KG1 (cell line): ENCODE measurements at places on chromosomes 4 and X.

DNA sequence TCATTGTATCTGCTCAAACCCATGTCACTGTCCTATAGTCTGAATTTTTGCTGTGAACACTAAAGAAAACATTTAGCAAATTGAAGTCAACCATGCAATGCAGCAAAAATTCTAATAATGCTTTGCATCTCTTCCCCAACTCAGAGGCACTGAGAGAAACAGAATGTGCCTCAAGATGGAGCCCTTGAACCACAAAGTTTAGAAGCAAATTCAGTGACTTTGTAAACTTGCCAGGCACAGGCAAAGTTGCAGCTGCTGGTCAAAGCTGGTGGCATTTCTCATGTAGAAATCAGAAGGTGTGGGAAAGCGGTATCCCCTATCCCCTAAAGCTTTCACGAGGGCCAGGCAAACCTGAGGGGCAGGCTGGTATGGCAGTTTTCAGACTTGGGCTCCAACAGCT, 121.7 kb upstream of the DIPK2B start:
- DNase-seq: no peak

GRCh38 chr4:87497159-87497558, 32.0 kb downstream of the SPARCL1 start:
- DNase-seq: no peak

DNA sequence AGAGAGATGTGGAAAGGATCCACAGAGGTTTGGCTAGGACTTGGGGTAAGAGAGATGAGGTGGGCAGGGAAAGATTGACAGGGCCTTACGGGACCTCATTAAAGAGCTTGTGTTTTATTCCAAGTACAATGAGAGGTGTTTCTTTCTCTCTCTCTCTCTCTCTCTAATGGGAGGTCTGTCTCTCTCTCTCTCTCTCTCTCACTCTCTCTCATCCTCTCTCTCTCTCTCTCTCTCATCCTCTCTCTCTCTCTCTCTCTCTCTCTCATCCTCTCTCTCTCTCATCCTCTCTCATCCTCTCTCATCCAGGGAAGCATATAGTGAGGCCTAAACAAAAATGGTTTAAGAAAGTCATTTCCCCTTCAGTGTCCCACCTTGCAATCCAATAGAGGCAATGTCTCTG, 5.4 kb downstream of the JADE3 start:
- DNase-seq: no peak

GRCh38 chr4:12987284-12987683, 496.9 kb downstream of the RAB28 start:
- DNase-seq: no peak

- DNase-seq: no peak
These were observed 20.7 kb upstream of the AR start for GRCh38 chrX:67523002-67523681.

- DNase-seq: no peak
These were observed 87.9 kb upstream of the WDR1 start for GRCh38 chr4:10204401-10205058.

DNA sequence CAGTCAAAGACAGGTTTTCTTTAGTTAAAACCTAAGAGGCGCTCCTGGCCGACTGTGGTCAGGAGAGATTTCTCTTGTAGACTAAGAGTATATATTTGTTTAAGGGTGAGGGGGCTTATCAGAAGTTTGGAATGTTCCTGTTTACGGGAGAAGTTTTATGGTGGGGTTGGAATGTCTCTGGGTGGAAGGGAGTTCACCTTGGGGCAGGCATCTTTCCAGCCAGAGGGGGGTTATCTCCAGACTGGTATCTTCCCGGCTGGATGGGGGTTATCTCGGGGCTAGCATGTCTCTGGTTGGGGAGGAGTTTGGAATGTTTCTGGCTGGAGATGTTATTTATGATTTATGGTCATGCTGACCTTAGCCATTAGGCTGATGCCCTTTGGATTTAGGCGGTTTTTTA, 116.0 kb downstream of the COX7B2 start:
- DNase-seq: no peak

DNA sequence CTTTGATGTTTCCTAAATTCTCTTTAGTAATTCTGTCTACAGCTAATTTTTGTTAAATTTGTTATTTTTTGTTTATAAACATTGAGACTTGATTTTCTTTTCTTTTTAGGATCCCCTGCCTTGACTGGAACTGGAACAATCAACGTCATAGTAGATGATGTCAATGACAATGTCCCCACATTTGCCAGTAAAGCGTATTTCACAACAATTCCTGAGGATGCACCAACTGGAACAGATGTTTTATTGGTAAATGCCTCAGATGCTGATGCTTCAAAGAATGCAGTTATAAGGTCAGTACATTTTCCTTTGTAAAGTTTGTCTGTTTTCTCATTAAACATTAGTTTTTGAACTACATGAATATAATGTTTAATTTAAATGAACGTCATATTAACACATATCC, 119.4 kb downstream of the FAT4 start:
- DNase-seq: no peak

GRCh38 chrX:23953908-23954269, 46.1 kb downstream of the CXorf58 start:
- peak; percentile 2 for DNase-seq
